Spinal cord (tissue), 10 donors: ENCODE measurements at places on chromosomes 3 and 15. TPM values are rescaled to one million over a fixed set of nuclear protein-coding genes. Genes with fewer than 3 reads are reported as not detected.

SEMA6D gene
- total RNA-seq = 113 TPM

STRIT1 gene
- total RNA-seq = not detected

SLC22A13 gene
- 0.50 TPM for total RNA-seq

AGBL1 gene
- 1.1 TPM for total RNA-seq

LARP6 gene
- total RNA-seq = 32.6 TPM

SLC6A20 gene
- 110 TPM for total RNA-seq

DNA sequence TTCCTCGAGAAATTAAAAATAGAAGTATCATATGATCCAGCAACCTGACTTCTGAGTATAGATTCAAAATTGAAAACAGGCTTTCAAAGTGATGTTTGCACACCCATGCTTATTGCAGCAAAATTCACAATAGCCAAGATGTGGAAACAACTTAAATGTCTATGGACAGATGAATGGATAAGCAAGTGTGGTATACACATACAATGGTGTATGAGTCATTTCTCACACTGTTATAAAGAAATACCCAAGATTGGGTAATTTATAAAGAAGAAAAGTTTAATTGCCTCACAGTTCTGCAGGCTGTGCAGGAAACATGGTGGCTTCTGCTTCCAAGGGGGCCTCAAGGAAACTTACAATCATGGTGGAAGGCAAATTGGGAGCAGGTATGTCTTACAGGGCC is 100.8 kb downstream of the KLF13 start:
- H3K27me3 ChIP-seq = no peaks in the 10 kb centered on the region
- H3K4me1 ChIP-seq = no peaks in the 10 kb centered on the region
- H3K36me3 ChIP-seq = no peaks in the 10 kb centered on the region
- DNase-seq = no peak
- no peak overlapping the region for H3K27ac ChIP-seq

DNA sequence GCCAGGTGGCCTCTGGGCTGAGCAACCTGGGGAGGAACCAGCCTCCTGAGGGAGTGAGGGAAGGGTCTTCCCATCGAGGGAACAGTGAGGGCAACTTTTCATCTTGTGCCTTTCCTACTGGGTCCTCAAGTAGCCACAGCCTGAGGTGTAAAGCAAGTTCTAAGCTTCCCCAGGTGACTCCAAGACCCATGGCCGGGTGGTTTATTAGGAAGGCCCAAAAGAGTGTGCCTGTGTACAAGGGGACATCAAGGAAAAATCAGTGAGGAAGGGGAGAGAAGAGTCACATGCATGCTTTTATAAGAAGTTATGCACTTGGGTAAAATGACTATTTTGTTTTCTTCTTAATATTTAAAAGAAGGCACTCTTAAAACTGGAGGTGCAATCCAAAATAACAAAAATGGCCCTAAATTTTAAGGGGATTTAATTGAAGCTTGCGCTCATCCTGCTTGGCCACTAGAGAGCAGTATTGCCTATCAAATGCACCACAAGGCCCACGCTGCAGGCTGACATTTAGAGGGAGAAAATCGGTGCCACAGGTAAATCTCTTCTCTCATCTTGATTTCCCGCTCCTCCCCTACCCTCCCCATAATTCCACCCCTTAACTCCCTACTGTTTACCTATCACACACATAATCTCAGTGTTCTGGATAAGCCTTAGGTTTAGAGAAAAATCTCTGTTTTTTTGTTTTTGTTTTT is 6.7 kb downstream of the NANOGP8 start:
- peaks cover 8% of the 10 kb centered on the region for H3K36me3 ChIP-seq
- no peaks in the 10 kb centered on the region for H3K4me1 ChIP-seq
- no peak overlapping the region for H3K4me3 ChIP-seq
- DNase-seq = peak; percentile 19
- no peak overlapping the region for H3K27ac ChIP-seq
- no peaks in the 10 kb centered on the region for H3K27me3 ChIP-seq

GRCh38 chr3:181721046-181721875 is 9.5 kb downstream of the SOX2 start:
- DNase-seq = no peak
- peak overlapping the region; percentile 88 for H3K27ac ChIP-seq
- peaks cover 96% of the 10 kb centered on the region for H3K27me3 ChIP-seq
- peaks cover 3% of the 10 kb centered on the region for H3K36me3 ChIP-seq
- H3K4me3 ChIP-seq = peak overlapping the region; percentile 74

DNA sequence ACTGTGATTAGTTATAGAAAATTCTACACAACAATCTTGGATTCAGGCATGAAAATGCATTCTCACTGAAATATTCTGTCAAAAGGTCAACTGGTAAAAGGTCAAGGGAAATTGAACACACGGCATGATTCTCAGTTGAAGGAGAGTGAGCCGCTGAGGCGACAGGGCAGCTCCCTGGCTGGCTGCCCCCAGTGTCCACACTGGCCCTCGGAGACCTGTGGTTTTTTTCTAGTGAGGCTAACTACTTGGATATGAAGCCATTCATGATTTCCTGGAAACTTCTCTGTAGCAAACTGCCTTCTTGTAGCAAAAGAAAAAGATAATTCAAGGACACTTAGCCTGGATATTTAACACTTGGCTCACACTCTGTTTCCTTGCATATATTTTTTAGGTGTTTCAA is 37.2 kb downstream of the AADACL2 start:
- H3K4me3 ChIP-seq = no peak overlapping the region
- H3K36me3 ChIP-seq = no peaks in the 10 kb centered on the region
- H3K27ac ChIP-seq = peak overlapping the region; percentile 3
- H3K27me3 ChIP-seq = no peaks in the 10 kb centered on the region
- H3K4me1 ChIP-seq = peaks cover 9% of the 10 kb centered on the region

DNA sequence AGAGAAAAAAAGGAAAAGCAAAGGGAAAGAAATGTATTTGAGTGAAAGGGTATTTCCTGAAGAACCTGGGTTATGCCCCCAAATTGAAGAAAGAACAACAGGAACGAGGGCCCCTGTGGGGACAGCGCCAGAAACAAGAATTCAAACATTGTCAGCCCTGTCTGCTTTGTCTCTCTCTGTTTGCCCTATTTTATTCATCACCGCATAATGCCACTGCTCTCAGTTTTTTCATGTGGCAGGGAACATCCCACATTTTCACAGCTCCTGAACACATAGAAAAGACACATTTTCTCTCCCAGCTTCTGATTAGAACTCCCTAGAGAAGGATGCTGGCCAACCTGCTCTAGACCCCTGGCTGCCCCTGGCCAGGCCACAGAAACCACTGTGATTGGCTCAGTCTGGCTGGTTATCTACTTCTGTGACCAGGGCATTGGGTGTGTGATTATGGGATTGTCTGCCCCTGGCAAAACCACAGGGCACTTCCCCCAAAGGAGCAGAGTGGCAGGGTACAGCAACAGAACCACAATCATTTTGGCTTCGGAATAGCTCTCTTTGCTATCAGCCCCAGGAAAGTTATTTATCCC is 31.3 kb upstream of the CCDC54 start:
- no peaks in the 10 kb centered on the region for H3K27me3 ChIP-seq
- H3K4me3 ChIP-seq = no peak overlapping the region
- no peaks in the 10 kb centered on the region for H3K4me1 ChIP-seq
- no peaks in the 10 kb centered on the region for H3K36me3 ChIP-seq
- DNase-seq = peak; percentile 7

DNA sequence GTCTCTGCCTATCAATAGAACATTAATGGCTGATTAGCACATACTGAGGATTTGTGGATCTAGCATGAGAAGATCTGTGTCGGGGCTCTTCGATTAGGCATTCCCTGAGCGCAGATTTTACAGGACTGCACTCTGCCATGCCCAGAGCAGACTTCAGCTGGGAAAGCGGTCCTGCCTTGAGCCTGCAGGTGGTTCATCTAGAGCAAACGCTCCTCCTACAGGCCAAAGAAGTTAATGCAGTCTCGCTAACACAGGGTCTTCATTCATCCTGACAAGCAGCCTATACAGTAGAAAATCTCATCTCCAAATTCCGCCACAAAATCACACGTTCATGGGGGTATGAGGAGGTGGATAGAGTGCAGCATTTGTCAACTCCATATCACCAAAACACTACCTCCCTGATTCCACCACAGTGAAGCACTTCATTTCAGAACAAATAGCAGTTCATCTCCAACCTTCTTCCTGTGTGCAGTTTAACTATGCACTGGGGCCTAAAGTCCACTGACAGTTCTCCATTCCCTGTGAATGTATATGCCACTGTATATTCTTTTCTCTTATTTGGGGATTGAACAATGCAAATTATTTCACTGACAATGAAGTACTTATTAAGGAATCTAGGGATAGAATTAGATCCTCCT is 405.8 kb downstream of the IGSF11 start:
- H3K27ac ChIP-seq = no peak overlapping the region
- DNase-seq = peak; percentile 86
- no peaks in the 10 kb centered on the region for H3K4me1 ChIP-seq
- H3K4me3 ChIP-seq = no peak overlapping the region
- no peaks in the 10 kb centered on the region for H3K36me3 ChIP-seq
- no peaks in the 10 kb centered on the region for H3K27me3 ChIP-seq

GRCh38 chr3:177427540-177427939 is 230.3 kb upstream of the TBL1XR1 start:
- H3K4me1 ChIP-seq = no peaks in the 10 kb centered on the region
- no peak overlapping the region for H3K4me3 ChIP-seq
- no peak for DNase-seq
